ENCODE measurements at places on chromosomes 2 and 18.
A peak's percentile ranks its signal among the peaks of the same experiment; 100 is the strongest.

- no peak for DNase-seq
Measured at GRCh38 chr2:119696494-119697030, 17.6 kb downstream of the TMEM177 start.

DNA sequence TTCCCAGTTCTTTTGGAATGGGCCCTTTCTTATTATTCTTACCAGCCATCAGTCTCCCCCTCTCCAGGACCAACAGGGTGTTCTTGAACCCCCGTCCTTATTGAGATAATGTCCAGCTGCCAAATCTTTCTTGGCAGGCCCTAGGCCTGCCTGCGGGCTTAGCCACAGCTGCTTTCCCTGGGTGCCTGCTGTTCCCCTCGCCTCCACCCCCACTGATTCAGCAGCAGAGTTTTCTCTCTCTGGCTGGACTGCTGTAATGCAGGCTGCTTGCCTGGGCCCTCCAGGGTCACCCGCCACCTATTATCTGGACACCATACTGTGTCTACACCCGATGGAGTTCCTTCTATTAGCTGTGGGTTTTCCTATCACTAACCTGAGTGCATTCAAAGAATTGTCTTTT is 395.4 kb upstream of the ATP5MC3 start:
- DNase-seq, result no peak

GRCh38 chr18:36572135-36572856 is 256.5 kb downstream of the TPGS2 start:
- DNase-seq, result peak; percentile 40

- no peak for DNase-seq
Measured at GRCh38 chr2:186515376-186515775, 29.3 kb downstream of the ZC3H15 start.

GRCh38 chr2:68643011-68643873 is at the start of gene PROKR1:
PROKR1 (plus strand) TSS chr2:68643579; CDS start chr2:68645822, 2,243 bp downstream.
- DNase-seq, result no peak

DNA sequence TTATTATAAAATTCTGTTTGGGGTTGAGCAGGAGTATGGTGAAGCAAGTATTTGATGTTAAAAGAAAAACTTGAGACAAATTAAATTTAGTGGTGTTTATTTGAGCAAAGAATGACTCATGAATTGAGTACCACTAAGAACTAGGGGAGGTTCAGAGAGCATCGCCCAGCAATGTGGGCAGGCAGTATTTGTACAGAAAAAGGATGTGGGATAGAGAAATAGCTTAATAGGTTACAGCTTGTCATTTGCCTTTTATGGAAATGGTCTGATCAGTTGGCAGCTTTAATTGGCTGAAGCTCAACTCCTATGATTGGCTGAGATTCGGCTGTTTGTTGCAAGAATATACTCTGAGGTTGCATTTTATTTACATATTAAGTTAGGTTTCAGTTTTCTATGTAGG is 68.2 kb downstream of the LRATD1 start:
- DNase-seq, result no peak

DNA sequence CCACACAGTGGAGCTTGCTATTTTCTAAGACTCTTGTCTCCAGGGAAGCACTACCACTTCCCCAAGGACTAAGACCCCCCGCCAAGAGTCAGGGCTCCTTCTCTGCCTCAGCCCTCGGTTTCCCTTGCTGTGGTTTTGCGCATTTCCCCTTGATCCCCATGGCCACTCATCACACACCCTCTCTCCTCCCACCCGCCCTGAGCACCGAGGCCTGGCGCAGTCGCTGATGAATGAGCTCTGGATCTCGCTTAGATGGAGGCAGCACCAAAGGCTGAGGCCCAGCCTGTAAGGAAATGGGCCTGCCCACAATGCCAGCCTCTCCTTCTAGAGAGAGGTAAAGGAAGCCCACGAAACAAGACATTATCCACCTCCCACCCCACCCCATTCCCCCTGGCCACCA is 96.9 kb downstream of the TNS1 start:
- peak; percentile 48 for DNase-seq

Measured in common myeloid progenitor, CD34-positive (primary cell).